ENCODE measurements at places on chromosomes 7 and 10.

DNA sequence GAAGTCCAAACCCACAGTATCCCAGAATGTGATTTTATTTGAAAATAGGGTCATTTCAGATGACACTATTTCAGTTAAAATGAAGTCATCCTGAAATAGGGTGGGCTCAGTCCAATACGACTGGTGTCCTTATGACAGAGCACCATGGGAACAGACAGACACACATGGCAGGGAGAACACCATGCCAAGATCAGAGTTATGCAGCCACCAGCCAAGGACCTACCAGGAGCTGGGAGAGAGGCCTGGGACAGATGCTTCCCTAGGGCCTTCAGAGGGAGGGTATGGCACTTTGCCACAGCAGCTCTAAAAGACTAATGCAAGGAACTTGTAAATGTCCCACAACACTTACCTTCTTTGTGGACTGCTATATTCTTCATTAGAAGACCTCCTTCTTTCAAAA lies 226.5 kb downstream of the NEBL start:
- no peak for DNase-seq

GRCh38 chr10:13100349-13101294 lies 659 bp downstream of the OPTN start:
- peak; percentile 62 for DNase-seq

DNA sequence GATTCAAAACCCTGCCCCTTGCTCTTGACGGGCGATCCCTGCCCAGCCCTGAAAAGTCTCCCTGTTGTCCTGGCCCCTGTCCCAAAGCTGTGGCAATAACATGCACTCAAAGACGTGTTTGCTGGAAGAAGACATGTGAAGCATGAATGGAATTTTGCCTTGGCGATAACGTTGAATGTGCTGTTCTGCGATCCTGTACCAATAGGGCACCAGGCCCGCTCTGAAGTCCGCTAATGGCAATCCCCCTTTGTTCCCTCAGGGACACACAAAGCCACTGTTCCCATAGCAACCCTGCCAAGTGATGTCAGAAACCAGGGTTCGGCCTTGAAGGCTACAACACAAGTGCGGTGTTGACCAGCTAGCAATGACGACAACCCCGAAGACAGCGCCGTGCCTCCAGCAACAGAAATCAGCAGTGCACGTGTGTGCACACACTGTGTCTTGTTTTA lies 284.6 kb downstream of the KLF6 start:
- peak; percentile 99 for DNase-seq

DNA sequence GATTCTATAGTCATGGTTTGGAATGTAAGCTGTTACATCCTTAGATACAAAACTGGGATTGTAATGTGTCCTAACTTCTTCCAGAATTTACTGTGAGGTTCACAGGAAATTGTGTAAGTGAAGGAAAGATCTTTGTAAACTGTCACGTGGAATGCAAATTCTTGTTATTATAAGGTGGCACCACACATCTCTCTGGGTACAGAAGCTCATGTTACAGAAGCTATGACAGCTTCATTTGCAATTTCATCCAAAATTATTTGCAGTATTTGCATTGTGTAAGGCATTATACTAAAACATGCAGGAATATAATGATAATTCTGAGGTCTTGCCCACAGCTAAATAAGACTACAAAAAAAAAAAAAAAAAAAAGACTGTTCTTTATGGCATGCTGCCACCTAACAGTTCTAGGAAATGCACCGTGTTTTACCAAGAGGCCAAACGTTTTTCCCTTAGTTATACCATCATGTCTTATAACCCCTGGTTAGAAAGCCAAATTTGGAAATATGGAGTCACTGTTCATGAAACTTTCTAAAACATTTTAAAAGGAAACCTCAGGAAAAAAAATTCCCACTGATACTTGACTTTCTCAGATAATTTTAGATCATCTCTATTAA lies 17.6 kb downstream of the MINDY3 start:
- no peak for DNase-seq

GRCh38 chr10:26173837-26174236 lies 42.7 kb upstream of the GAD2 start:
- DNase-seq = no peak

- DNase-seq = peak; percentile 28
Observed at GRCh38 chr10:18059826-18060559, 80.2 kb upstream of the CACNB2 start.

- peak; percentile 84 for DNase-seq
Observed at GRCh38 chr7:79452032-79452494, 1.4 kb downstream of the MAGI2 start.

- DNase-seq = peak; percentile 53
Observed at GRCh38 chr7:95690367-95690947, 81.9 kb upstream of the DYNC1I1 start.

DNA sequence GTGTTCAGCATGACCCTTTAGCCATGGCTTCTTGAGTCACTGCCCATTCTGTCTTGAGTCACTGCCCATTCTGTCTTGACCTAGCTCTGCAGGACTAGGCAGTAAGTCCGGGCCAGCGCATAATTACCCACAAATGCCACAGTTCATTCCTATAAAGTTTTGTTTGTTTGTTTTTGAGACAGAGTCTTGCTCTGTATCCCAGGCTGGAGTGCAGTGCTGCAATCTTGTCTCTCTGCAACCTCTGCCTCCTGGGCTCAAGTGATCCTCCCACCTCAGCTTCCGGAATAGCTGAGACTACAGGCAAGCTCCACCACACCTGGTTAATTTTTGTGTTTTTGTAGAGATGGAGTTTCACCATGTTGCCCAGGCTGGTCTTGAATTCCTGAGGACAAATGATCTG lies 32.7 kb upstream of the TARP start:
- DNase-seq = peak; percentile 73

- no peak for DNase-seq
Observed at GRCh38 chr7:121479466-121479865, 83.4 kb upstream of the FAM3C start.

DNA sequence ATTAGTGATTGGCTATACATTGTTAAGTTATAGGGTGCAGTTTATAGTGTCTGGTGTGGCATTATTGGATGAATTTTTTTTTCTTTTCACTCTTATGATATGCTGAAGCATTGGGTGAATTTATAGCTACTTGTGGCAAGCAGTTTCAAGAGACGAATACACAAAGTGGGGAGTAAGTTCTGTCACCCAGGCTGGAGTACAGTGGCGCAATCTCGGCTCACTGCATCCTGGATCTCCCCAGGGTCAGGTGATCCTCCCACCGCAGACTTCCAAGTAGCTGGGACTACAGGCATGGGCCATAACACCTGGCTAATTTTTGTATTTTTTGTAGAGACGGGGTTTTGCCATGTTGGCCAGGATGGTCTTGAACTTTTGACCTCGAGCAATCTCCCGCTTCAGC lies 6.3 kb upstream of the SIRT1 start:
- DNase-seq = no peak

- no peak for DNase-seq
Observed at GRCh38 chr7:148484486-148484885, 106.1 kb upstream of the C7orf33 start.

DNA sequence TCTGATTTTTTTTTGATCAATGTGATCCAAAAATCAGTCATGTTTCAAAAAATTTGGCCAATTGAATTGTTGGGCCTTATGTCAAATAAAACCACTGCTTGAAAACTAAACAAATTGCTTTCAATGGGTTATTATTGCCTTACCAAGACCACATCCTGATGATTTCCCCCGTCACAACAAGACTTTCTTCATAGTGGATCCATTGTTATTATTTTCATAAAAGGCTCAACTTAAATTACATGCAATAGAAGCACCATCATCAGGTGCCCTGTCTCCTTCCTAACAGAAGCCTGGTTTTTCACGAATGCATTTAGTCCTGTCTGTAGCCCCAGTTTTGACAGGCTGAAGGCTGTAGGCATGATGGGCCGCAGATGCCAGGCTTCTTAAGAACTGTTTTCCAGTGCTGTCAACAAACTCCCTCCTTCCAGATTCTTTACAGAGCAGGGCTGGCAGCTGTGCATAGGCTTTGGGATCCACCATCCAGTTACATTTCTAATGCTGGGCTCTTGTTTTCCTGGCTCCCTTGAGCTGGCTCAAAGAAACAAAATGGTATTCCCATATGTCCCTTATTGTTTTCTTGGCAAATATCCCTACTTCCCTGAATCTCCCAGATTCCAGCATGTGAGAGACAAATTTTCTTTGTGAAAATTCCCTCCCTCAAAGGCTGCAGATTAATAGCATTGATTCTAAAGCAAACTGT lies 302.0 kb downstream of the TWIST1 start:
- DNase-seq = no peak

DNA sequence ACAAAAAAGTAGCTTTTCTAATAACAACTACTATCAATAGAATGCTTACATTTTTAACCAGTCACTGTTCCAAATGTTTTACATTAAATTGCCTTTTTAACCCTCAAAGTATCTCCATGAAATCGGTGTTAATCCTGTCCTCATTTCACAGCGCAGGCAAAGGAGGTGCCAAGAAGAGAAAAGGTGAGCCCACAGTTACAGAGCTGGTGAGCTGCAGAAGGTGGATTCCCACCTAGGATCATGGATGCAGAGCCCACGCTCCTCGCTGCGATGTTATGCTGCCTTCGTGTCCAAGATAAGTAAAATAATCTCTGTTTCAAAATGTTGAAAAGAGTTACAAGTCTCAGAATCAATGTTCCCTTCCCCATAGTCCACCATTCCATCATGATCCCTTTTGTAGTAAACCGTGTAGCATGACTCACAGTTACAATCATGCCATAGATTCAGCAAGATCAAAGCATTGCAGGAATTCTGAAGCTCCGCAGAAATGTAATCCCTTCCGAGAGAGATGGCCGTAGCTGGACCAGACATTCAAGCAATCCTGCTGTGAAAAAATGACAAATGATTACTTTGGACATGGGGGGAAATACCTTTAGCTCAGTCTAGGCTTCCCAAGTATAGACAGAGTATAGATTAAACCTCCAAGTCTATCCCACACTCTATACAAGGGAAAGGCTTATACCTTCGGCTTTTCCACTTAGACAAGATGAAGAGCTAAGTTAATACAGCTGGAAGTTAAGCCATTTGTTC lies 394.7 kb upstream of the AKR1E2 start:
- peak; percentile 91 for DNase-seq

GRCh38 chr7:151503902-151504714 lies 15.6 kb downstream of the RHEB start:
- peak; percentile 63 for DNase-seq

DNA sequence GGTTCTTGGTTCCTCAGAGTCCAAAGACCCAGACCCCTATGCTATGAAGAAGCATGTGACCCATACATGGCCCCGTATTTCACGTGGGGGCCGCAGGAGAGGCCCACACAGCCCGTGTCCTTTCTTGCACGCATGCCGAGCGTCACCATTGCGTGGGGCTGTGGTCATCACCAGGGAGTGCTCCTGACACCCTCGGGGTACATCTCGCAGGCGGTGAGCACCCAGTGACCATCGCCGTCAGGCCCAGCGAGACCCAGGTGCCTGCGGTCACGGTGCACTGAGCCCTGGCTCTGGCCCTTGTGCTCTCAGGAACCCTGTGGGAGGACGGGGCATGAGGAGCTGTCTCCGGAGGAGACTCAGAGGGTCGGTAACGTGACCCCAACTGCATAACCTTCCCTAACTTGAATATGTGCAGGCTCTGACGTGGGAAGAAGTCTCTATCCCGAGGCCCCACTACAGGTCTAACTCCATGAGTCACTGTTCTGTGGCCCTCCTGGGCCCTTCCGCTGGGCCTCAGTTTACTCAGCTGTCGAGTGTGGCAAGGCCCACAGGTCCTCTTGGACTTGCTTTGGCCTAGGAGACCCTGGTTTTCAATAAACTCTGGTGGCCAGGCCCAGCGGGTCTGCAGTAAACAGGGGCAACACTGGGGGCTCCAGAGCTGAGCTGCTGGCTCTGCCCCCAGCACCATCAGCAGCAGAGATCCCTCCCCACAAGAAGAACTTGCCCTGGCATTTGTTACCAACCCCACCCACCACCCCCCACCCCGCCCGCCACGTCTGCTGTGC lies 503.9 kb downstream of the PTPRN2 start:
- DNase-seq = no peak

- DNase-seq = no peak
Observed at GRCh38 chr7:17474724-17475344, 176.4 kb downstream of the AHR start.

- DNase-seq = no peak
Observed at GRCh38 chr7:130349911-130350782, 5.5 kb downstream of the CPA5 start.

DNA sequence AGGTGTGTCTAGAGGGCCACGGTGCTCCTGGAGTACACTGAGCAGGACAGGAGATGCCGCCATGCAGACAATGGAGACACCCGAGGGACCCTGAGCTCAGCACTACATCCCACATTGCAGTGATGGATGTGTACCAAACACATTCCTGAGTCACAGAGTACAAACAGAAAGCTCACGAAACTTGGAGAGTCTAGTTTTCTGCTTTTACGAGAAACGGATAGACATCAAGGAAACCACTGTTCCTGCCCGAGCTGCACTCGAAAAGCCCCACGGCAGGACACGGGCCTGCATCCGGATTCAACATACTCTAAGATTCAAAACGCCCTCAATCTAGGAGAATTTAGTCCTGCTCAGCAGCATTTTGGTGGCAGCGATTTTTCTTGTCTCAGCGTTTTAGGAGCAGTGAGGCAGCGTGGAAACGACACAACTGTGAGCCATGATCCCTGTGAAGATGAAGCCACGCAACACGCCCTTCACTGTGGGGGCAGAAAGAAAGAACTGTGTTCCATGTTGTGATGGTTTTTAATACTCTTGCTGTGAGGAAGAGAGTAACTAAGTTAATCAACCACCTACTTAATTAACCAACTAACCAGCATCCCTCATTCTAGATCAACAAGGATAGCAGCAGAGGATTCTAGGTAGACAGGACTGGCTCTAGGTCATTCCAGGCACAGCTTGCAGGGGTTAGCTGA lies 3.2 kb downstream of the TNS3 start:
- peak; percentile 70 for DNase-seq

DNA sequence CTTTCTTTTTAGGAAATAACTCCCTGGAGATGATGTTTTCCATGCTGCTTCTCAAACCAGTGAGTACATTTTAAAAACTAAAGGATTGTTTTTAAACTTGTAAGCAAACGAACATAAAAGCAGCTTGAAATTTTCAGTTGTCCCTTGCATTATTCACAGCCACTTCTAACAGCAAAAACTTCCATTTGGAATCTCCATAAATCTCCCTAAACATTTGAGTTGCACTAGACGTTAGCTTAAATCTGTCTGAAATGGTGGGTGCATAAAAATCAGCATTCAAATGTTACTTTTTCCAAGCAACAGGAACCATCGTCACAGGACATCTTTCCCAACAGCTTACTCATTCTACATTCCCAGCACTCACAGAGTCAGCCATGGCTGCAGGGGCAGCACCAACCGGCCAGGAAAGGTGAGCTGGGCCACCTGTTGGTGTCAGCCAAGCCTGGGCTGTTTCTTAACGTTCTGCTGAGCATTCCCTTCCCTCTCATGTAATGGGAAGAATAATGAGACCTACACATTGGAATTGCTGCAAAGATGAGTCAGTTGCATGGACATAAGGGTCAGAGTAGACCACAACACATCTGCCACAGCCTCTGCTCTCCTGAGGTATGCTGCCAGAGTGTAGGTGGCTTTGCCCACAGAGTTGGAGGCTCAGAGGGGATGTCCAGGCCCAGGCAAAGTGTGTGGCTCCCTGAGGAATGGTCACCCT lies 163.2 kb downstream of the TNS3 start:
- no peak for DNase-seq

- DNase-seq = peak; percentile 30
Observed at GRCh38 chr10:73209705-73210104, 37.4 kb downstream of the DNAJC9 start.

Data from astrocyte of the hippocampus (primary cell).